ENCODE measurements at places on chromosomes 2 and 18.

DNA sequence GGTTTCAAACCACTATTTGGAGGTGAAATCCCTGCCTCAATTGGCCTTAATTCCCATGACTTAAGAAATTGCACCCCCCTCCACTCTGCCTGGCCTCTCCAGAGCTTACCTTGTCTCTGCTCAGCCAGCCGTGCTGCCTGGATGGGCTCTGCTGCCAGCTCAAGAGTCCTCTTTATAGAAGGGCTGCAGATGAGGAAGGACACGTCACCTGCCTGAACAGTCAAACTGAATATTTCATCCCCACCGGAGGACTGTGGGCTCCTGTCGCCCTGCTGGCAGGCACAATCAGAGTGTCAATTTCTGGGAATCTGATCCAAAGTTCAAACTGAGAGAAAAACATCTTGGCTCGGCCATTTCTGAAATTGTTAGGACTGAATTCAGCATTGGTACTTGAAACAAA is at the start of gene OTOS:
Gene OTOS, minus strand, starts transcription at position 148 of the 400 bp plus-strand sequence. CDS start 332 bp downstream, outside the sequence.
- H3K4me3 ChIP-seq, result no peak within 1 kb of the TSS
- H3K36me3 ChIP-seq, result no peaks in the 10 kb centered on the region
- peaks cover 7% of the 10 kb centered on the region for H3K4me1 ChIP-seq
- peaks cover 12% of the 10 kb centered on the region for H3K27me3 ChIP-seq
- peak; percentile 41 for DNase-seq

- no peaks in the 10 kb centered on the region for H3K36me3 ChIP-seq
- no peak for DNase-seq
- H3K4me3 ChIP-seq, result no peak overlapping the region
- no peak overlapping the region for H3K27ac ChIP-seq
- H3K4me1 ChIP-seq, result peaks cover 8% of the 10 kb centered on the region
These were observed 536.0 kb upstream of the CDH2 start for GRCh38 chr18:28712796-28713425.

GRCh38 chr2:121329786-121330185 is 44.8 kb upstream of the TFCP2L1 start:
- no peaks in the 10 kb centered on the region for H3K4me1 ChIP-seq
- H3K36me3 ChIP-seq, result no peaks in the 10 kb centered on the region
- H3K4me3 ChIP-seq, result no peak overlapping the region
- DNase-seq, result no peak

- no peak overlapping the region for H3K27ac ChIP-seq
- no peak overlapping the region for H3K4me3 ChIP-seq
- H3K36me3 ChIP-seq, result no peaks in the 10 kb centered on the region
- DNase-seq, result no peak
- no peaks in the 10 kb centered on the region for H3K4me1 ChIP-seq
- H3K27me3 ChIP-seq, result no peaks in the 10 kb centered on the region
These were observed 500.3 kb downstream of the LRP1B start for GRCh38 chr2:141630407-141630930.

DNA sequence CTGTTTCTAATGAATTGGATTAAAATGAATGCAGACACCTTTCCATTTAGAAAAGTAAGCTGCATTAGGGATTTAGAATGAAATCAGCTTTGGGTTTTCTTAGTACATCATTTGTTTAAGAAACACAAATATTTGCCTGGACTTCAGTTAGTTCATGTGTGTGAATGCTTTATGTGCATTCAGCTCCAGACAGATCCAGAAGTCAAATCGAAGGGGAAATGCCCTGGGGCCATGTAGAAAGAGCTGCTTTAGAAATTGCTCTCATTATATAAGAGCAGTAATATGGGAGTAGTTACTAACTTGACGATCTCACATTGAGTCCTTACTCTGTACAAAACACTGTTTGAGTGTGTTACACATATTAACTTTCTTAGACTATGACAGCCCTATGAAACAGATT is 88.0 kb upstream of the TTC39C start:
- no peak overlapping the region for H3K27ac ChIP-seq
- H3K36me3 ChIP-seq, result no peaks in the 10 kb centered on the region
- peaks cover 10% of the 10 kb centered on the region for H3K4me1 ChIP-seq
- H3K4me3 ChIP-seq, result no peak overlapping the region
- no peaks in the 10 kb centered on the region for H3K27me3 ChIP-seq
- no peak for DNase-seq

DNA sequence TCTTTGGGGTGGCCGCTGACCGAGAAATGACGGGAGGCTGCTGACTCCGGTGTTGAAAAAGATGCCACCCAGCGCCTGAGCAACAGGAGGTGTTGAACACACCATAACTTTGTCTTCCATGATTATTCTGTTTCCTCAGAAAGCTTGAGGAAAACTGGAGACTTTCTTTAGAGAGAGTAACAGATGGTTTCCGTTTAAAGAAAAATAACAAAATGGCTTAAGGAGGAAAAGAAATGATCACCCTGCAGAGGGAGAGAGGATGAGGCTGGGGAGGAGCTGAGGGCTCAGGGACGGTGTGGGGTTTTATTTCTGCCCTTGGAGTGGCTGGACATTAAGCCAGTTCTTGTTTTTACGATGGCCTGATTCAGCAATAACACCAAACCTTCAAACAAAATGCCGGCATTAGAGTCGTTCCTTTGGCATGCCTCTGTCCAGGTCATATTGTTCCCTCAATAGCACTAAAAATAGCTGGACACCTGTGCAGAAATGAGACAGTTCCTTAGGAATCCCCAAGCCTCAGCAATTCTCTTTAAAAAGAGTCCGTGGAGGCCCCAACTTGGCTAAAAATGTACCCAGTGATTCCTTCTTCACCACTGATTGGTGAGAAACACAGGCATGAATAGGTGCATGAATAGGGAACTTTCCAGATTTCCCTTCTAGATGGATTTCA is 182.4 kb downstream of the ALPK2 start:
- no peak overlapping the region for H3K4me3 ChIP-seq
- H3K4me1 ChIP-seq, result peaks cover 8% of the 10 kb centered on the region
- H3K36me3 ChIP-seq, result no peaks in the 10 kb centered on the region
- no peak overlapping the region for H3K27ac ChIP-seq
- H3K27me3 ChIP-seq, result no peaks in the 10 kb centered on the region

DNA sequence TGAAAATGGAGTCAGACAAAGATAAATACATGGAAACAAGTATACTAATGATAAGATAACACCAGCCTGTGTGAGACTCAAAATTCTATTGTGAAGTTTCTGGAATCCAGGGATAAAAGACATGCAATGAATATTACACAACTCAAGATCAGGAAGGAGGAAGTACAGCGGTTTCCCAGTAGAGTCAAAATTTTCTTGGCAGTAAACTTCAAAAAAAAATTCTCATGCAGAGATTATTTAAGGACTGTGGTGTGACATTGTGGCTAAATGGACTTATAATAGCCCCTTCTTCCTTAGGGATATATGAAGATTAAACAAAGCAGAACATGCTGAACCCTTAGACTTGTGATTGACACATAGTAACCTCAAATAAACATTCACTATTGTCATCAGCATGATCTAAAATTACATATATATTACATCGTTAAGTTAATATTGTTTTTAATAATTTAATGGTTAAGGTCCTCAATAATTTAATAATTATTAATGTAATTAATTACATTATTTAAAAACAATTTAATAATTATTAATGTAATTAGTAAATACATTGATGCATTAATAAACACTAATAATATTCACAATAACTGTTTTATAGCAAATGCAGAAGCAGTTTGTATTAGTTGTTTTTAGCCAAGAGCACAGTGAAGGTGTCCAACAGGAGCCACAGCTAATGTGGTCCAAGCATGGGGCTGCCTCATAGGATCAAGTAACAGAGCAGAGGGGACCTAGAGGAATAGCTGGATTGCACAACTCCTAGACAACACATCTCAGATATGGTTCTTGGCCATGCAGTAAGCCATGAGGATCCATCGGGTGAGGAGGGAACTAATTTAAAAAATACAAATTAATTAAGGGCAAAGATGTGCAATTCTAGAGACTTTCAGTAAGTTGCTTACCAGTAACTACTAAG is 77.3 kb downstream of the POLE4 start:
- no peak for DNase-seq
- no peaks in the 10 kb centered on the region for H3K27me3 ChIP-seq
- H3K27ac ChIP-seq, result no peak overlapping the region
- H3K4me3 ChIP-seq, result no peak overlapping the region
- no peaks in the 10 kb centered on the region for H3K4me1 ChIP-seq

Data from chondrocyte (in vitro differentiated cells).